Retinal pigment epithelial cell (primary cell): ENCODE measurements at places on chromosomes 3 and 15.

- DNase-seq, result peak; percentile 49
These were observed 23.0 kb upstream of the COPG1 start for GRCh38 chr3:129226374-129226773.

- DNase-seq, result no peak
These were observed 35.0 kb upstream of the BSN start for GRCh38 chr3:49519296-49519695.

DNA sequence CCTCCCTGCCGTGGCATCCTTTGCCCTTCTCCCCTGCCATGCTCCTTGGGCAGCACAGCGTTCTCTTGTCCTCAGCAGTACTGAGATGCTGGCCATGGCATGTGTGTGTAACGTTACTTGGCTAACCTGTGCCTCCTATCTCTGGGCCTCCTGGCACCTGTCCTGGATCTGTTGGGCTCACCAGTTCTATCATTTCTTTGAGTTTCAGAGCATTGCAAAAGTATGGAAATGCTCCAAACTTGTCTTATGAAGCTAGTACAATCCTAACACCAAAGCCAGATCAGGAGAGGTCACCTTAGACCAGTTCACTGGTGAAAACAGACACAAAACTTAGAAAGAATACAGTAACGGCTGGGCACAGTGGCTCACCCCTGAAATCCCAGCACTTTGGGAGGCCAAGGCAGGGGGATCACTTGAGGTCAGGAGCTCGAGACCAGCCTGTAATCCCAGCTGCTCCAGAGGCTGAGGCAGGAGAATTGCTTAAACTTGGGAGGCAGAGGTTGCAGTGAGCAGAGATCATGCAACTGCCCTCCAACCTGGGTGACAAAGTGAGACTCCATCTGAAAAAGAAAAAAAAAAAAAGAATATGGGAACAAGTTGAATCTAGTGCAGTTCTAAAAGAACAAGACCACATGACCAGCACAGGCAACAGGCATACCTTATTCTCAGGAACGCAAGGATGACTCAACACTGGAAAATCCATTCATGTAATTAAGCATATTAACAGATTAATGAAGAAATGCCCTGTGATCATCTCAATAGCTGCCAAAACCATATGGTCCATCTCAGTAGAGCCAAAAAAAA lies 62.4 kb upstream of the TRPM1 start:
- peak; percentile 93 for DNase-seq

- no peak for DNase-seq
These were observed 16.1 kb upstream of the CMTM7 start for GRCh38 chr3:32375596-32375930.

- no peak for DNase-seq
These were observed 195.9 kb upstream of the ST8SIA2 start for GRCh38 chr15:92197746-92198145.

GRCh38 chr3:40317061-40317855 lies 7.8 kb downstream of the EIF1B start:
- DNase-seq, result no peak

GRCh38 chr3:192409201-192409837 lies 318.0 kb downstream of the FGF12 start:
- DNase-seq, result no peak

DNA sequence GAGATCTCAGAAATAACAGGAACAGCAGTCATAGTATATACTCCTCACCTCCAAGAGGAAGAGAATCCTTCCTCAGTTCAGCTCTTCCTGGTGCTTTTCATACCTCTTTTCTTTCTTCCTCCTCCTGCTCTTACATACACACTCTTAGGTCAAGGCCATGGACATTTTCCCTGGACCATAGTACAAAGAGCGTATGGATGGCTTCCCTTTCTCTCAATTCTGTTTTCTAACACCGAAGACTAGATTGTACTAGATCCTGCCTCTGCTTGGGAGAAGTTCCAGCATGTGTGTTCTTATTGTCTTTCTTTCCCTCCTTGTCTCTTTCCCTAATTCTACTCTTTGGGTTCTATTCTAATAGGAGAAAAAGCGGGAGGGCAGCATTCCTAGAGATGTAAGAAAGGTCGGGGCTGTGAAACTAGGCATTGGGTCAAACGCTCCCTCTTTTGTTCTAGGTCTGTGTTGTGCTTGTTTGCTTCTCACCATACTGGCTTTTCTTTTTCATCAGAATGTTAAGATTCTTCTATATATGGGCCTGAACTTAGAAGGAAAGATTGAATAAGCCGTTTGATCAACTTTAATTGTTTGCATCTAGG lies 77.4 kb downstream of the VPS8 start:
- DNase-seq, result no peak

DNA sequence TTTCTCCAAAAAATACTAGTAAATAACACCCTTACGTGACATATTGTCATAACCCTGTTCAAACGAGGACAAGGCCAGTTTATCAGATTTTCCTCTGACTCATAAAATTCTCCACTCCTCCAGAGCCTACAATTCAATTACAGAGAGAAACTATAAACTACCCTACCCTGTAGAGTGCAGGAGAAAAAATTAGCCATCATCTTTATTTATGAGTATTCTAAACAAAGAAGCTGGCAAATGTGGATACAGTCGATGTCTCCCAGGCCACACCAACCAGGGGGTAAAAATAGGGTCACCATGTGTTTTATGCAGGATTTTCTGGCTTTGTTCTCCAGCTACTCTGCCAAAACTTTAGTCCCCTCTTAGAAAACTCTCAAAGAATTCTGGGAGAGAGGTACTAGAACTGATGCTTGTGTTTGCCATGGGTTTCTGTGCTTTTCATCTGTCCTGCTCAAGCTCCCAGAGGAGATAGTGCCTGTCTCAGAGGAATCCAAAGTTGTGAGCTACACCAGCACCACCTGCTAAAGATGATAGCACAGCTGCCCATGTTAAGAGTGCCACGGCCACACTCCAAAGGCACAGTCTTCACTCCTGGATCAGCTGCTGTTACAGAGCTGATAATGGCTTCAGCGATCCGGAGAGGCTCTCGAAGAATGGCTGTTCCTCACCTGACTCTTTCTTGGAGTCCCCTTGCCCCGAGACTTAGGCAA lies 150.2 kb downstream of the IMPG2 start:
- no peak for DNase-seq

GRCh38 chr3:47762233-47762632 lies 19.5 kb downstream of the SMARCC1 start:
- no peak for DNase-seq

DNA sequence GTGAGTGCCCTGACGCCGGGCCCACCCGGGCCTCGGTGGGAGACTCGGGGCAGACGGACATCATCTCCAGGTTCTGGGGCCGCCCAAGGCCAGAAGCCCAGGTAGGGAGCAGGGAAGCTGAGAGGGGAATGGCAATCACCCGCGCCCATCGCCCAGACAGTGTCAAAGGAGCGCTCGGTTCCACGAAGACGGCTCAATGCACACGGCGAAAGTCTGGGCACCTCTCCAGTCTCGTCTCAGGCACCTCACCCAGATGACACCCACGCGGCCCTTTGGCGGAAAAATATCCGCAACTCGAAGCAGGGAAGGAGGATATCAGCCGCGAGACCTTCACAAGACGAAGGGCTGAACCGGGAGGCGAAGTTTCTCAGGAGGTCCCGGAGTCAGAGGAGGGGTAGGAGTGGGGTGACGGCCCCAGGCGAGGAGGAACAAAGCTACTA lies 916 bp downstream of the IL17RD start:
- no peak for DNase-seq

- DNase-seq, result no peak
These were observed 43.7 kb downstream of the ZDHHC3 start for GRCh38 chr3:44932271-44932670.

GRCh38 chr3:54358969-54359694 lies 236.8 kb downstream of the CACNA2D3 start:
- no peak for DNase-seq

DNA sequence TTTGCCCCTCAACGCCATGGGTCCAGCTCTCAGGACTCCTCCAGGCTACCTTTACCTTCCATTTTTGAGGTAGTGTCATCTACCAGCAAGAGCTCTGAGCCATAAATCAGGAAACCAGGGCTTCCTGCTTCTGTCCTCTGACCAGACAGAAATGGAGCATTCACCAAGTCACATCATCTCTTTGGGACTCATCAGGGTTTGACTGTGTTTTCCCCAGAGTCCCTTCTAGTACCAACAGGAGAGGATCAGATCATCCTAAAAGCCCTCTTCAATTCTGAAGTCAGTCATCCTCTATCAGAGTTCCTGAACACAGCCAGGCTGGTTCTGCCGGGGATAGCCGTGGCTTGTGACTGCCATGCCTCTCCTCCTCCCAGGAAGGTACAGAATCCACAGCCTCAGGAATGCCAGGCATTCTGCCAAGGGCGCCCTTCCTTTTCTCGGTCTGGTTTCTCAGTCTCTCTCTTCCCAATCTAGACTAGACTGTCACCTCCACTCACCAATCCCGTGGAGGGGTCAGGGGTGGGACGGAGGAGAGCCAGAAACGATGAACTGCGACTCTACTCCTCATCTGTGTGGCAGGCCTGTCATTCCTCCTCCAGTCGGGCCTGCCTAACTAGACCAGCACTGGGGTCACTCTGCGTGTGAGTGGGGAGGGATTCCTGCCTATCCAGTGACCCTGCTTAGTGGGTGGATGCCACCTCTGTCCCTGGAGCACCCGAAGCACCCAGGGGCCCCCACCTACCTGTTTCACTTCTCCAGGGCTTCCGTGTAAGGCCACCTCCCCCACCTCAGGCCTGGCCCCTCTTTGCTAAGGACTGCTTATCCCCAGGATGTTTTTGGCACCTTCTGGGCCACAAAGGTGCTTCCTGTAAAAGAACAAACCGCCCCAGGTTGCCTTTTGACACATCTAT lies 30.9 kb downstream of the CCNL1 start:
- no peak for DNase-seq

DNA sequence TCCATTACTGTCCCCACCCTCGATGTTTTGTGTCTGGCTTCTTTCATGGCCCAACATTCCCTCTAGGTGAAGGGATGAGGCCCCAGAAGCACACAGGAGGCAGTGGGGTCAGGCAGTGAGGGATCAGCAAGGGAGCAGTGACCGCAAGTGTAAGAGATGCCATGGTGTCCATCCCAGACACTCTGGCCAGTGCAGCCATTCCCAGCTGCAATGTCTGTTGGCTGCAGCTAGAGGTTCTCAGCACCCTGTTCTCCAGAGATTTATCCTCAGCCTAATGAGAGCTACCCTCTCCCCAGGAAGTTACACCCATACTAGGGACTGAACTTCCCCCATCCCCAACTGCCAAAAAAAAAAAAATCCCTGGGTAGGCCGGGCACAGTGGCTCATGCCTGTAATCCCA lies 40.2 kb downstream of the TRANK1 start:
- no peak for DNase-seq

GRCh38 chr3:181326637-181327223 lies 337.2 kb upstream of the DNAJC19 start:
- no peak for DNase-seq

DNA sequence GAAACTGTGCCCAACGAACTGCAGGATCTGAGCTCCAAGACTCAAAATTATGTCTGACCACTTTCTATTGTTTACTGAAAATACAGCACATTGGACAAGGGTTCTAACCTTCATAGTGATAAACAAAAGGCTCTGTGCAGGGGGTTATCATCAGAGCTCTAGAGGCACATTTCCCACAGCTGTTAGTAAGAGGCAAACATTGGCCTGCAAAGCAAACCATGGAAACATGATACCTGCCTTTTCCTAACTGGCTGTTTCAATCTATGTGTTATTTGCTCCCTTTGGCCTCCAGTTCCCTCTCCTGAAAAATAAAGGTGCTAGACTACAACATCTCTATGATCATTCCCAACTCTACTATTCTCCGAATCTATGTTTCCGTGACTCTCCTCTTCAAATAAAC lies 159.7 kb upstream of the ARHGEF26 start:
- DNase-seq, result no peak

DNA sequence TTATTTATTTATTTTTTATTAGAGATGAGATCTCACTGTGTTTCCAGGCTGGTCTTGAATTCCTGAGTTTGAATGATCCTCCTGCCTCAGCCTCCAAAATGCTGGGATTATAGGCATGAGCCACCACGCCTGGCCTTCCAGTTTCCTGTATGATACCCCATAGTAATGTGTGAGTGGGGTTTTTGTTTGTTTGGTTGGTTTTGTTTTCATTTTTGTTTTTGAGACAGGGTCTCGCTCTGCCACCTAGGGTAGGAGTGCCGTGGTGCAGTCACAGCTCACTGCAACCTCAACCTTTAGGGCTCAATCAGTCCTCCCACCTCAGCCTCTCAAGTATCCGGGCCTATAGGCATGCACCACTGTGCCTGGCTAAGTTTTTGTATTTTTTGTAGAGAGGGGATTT lies 30.9 kb downstream of the GOLM2 start:
- DNase-seq, result no peak

- no peak for DNase-seq
These were observed 182.8 kb downstream of the TLE3 start for GRCh38 chr15:69914960-69915359.

- DNase-seq, result no peak
These were observed 59.9 kb upstream of the TFRC start for GRCh38 chr3:196141866-196142201.

- DNase-seq, result no peak
These were observed 665.0 kb upstream of the CBLB start for GRCh38 chr3:106533788-106534160.

DNA sequence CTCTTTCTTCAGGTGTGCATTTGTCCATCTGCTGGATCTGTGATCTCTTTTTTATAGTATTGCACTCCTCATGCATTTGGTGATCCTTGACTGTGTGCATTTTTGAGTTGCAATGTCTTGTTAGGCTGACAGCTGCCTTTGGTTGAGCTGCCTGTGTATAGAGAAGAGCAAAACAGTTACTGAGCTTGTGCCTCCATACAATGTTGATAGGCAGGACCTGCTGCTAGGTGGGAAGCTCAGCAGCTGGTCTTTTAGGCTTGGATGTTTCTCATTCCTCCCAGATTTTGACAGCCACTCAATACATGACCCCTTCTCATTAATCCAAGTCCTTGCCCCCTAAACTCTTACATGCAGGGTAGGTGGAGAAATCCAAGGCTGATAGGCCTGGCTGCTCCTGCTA lies 74.8 kb upstream of the PIAS1 start:
- no peak for DNase-seq

- no peak for DNase-seq
These were observed 117.2 kb downstream of the IL20RB start for GRCh38 chr3:137075020-137075419.

DNA sequence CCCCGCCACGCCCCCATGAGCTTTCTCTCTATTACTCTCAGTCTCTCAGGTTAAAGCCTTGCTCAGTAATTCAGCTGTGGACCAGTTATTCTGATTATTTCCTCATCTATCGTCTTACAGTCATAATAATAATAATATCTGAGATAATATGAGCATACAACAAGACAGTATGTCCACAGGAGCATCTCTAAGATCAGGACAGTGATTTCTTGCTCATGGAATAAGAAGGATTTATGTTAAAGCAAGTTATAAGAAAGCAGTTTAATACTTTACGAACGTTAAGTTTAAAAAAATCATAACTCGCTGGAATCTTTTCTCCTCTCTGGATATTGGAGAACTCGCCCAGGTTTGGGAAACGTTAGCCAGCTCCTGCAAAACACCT lies 643 bp upstream of the LMCD1 start:
- no peak for DNase-seq

DNA sequence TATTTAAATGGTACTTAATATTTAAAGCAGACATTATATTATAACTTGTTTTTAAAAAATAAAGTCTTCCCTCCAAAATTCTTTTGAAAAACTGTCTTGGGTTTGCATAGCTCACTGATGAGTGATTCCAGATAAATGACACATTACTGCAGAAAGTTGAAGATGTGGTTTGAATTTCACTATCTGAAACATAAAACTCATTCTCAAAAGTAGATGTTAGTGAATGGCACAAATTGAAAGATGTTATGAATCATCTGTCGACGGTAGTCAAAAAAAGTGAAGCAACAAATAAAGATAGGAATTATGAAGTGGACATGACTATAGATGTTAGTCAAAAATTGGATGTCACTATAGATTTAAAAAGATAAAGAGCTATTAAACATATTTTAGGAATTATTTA lies 280.5 kb downstream of the GAP43 start:
- no peak for DNase-seq
